ENCODE measurements at places on chromosomes 5 and 9.
A peak's percentile ranks its signal among the peaks of the same experiment; 100 is the strongest.

DNA sequence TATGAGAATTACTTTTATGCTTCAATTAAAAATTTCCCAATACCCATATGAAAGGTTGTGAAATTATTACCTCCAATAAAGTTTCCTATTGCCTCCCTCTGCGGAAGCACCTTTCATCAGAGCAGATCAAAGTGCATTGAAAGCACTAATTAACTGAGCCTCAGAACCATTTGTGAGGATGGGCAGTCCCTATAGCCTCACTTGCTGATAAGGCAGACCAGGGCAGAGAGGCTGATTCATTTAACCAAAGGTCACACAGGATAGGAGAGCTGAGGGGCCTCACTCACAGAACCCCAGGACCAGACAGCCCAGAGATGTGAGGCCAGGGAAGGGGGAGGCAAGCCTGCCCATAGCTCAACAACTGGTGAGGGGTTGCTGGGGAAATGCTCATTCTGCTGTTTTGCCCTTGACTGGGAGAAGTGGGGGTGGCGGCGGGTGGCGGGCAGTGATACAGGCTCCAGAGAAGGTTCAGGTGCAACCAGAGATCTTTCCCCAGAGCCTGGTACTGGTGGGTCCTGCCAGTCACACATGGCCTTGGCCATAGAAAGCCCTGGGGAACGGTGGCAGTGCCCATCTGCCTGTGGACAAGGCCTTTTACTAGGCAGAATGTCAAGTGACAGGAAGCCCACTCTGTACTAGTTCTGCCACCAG is 57.9 kb downstream of the MACROH2A1 start:
- no peak for DNase-seq

GRCh38 chr5:179301796-179302195 is 43.5 kb downstream of the ADAMTS2 start:
- DNase-seq = no peak

GRCh38 chr9:2043243-2043642 is 28.1 kb downstream of the SMARCA2 start:
- DNase-seq = no peak

DNA sequence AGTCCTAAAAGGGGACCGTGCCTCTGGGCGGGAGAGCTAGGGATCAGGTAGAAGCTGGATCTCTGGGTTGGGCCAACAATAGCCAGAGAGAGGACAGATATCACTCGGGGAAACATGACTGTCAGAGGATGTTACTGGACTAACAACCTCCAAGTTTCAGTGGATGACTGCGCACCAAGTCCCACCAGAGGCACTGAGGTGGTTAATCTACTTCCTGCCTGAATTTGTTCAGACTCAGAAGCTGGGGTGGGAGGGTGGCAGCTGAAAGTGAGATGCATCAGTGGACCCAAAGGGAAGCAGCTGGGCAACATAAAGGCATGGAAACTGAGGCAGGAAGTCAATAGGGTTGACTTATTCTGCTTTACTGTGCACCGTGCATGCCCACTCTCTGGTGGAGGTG is 130.1 kb upstream of the SLC44A1 start:
- no peak for DNase-seq

DNA sequence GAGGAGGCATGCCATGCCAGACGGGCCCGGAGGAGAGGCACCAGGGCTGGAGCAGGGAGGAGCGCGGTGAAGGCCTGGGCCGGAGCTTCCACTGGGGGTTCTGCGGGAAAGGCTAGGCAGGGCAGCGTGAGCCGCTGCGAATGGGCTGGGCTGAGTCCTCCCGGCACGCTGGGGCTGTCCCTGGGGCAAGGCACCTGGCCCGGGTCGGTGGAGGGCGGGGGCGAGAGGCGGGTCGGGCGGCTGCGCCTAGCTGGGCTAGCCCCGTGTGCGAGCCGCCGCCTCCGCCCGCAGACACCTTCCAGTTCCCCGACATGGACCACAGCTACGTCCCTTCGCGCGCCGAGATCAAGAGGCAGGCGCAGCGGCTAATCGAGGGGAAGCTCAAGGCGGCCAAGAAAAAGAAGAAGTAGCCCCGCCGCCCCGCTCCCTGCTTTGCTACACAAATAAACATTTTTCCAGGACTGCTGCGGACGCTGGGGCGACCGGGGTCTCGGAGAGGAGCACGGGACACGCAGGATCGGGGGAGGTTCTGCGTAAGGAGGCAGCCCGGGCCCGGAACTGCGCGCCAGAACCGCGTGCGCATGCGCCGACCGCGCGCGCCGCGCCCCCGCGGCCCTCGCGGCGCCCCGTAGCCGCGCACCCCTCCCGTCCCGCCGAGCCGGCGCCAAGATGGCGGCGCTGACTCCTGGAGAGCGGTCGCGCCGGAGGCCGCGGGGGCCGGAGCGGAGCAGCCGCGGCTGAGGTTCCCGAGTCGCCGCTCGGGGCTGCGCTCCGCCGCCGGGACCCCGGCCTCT is at the start of gene RABL6:
TSS of gene RABL6 (plus strand) at position 668 of the 794 bp plus-strand sequence. CDS start 249 bp downstream, outside the sequence.
- DNase-seq = peak; percentile 90

DNA sequence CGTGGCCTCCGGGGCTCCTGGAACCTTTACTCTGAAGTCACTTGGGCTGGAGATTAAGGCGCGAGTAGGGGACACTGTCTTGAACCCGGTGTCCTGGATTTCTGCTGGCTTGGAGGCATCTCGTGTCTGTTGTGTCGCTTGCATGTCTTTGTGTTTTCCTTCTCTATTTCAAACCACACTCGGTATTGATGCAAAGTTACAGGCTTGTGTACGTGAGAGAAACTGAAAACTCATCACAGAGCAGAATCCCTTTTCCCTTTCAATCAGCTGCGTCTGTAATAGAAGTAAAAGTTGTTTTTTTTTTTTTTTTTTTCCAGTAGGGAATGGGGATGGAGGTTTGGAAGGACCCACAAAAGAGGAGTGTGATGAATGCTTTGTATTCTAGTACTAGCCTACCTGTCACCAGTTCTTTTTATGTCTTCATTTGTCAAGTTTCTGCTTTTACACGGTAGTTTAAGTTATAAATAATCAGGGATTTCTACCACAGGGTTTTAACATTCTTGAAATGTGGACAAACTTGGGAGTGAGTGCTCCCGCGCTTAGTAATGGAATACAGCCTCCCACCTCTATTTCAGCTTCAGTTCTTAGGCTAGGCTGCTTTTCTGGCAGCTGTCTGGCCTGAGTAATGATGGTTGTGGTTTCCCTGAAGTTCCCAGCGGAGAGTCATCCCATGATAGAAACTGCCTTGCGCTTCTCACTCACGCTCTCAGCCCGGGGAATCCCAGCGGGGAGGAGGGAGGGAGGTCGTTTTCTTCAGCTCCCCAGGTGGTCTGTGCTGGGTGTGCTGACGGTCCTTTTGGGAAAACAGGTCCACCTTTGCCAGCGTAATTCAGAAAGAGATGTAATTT is 763 bp downstream of the TJP2 start:
- DNase-seq = peak; percentile 55

GRCh38 chr5:79785983-79786382 is 96.3 kb downstream of the CMYA5 start:
- no peak for DNase-seq

DNA sequence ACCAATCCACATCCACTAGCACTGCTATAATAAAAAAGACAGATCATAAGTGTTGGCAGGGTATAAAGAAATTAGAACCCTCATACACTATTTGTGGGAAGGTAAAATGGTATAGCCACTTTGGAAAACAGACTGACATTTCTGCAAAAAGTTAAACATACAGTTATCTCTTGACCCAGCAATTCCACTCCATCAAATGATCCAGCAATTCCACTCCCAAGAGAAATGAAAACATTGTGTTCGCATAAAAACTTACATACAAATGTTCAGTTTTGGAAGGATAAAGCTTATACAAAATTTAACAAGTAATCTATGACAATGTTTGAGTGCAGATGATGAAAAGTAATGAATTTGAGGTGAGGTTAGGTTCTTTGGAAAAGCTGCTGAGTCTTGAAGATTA is 2.1 kb downstream of the KIF27 start:
- no peak for DNase-seq

GRCh38 chr5:147887026-147887627 is 8.6 kb downstream of the SCGB3A2 start:
- peak; percentile 21 for DNase-seq

DNA sequence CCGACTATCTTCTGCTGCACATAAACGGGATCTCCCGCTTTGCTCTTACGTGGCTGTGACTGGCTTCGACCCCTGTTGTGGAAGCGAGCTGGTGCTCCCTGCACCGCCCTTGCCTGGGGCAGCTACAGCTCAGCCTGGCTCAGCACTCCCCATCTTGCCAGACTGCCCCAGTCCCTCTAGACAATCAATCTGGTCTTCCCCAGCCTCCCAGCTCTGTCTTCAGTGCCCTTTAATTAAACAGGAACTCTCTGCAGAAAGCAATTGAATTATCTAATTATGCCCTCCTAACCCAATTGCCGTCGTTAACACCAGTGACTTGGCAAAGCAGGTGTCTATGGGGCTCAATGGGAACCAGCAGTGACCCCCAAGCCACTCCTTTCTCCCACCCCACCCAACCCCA is 18.9 kb upstream of the NTNG2 start:
- DNase-seq = no peak

- no peak for DNase-seq
Measured at GRCh38 chr5:150338546-150338945, 19.0 kb upstream of the TCOF1 start.
